CD8-positive, alpha-beta memory T cell (primary cell): ENCODE measurements at places on chromosomes 16 and 17. TPM values are rescaled to one million over a fixed set of nuclear protein-coding genes. Genes with fewer than 3 reads are reported as not detected.

Gene KRT40
- polyA plus RNA-seq: not detected

Gene SLC2A4
- not detected for polyA plus RNA-seq

Gene MEOX1
- polyA plus RNA-seq: 5.4 TPM

Gene SMIM5
- 0.13 TPM for polyA plus RNA-seq

DNA sequence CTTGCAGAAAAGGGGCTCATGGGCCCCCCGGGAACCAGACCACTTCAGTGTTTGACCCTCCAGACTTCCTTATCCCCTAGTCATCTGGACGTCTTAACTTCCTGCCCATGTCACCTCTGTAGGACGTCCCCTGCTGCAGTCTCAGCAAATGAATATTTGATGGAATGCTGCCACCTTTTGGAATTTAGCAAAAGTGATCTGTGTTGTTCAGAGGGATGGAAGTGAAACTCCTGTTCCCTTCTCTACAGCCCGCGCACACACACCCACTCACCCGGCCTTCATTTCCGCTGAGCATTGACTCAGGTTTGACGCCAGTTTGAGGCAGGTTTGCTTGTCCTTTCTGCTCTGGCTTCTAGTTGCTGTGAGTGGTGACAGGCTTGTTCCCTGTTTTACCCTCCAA is 507.2 kb upstream of the EEF2KMT start:
- no peak for DNase-seq

GRCh38 chr16:86334079-86334635 is 176.2 kb upstream of the FOXF1 start:
- no peak for DNase-seq

DNA sequence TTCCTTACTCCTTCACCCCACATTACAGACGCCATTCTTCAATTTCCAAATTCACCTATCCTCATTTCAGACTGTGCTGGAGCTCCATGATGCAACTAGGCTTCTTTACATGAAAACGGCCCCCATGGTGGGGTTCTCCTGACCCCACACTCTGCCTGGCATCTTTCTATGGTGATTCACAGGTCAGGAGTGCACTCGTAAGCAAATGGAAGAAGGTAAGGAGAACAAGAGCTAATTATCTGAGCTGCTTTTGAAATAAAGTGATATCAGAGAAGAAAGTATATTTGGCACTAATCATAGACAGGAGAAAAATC is 27.5 kb upstream of the SUPT4H1 start:
- no peak for DNase-seq

- no peak for DNase-seq
These were observed 1.2 kb upstream of the CBLN1 start for GRCh38 chr16:49282690-49283375.

DNA sequence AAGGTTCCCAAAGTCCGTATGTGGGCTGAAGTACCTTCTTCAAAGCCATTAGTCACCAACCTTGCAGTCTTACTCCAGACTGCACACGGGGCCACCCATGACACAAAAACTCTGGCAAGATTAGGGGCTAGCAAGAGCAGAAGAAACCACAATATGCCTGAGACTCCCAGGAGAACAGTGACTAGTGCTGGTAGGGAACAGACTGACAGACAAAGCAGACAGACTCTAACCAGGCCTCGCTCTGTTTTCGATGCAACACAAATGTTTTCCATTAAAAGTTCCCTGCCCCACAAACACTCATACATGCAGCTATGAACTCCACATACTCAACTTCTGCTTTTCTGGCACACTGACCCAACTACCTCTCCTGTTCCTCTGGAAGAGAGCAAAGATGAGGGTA is 102.2 kb downstream of the HIC1 start:
- no peak for DNase-seq

- DNase-seq: no peak
These were observed 366.2 kb upstream of the TNRC6C start for GRCh38 chr17:77592106-77592865.

- no peak for DNase-seq
These were observed 6.1 kb upstream of the CD300C start for GRCh38 chr17:74552037-74552436.

DNA sequence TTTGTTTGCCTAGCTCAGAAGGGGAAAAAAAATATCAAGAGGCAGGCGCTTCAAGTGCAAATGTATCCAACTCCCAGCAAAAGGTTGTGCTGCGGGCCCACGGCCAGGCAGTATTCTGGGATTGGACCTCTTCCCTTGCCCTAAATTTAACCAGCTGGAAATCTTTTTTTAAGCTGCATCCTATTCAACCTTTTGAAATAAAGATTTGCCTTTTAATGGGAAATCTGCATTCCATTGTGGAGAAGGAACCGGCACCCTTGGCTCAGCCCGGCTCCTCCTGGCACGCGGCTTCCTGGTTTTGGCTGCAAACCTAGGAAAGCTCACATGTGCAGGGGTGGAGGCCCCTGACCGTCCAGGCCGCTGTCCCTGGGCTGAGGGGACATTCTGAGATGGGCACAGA is 38.8 kb upstream of the ENPP7 start:
- DNase-seq: no peak

DNA sequence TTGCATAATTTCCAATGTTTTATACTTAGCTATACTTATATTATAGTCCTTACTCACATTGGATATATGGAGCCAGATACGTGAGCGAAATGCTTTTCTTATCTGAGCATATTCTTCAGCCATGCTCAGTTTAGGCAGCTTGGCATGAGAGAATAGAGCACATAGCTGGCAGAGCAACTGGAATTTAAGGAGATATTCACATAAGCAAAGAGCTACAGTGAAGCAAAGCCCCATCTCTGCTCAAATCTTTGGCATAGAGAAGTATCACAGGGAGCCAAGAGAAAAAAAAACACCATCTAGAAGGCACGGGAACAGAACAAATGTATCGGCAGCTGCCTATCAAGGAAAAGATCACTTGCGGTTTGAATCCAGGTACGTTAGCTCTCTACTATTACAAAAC is 734.2 kb upstream of the KIF2B start:
- DNase-seq: no peak

DNA sequence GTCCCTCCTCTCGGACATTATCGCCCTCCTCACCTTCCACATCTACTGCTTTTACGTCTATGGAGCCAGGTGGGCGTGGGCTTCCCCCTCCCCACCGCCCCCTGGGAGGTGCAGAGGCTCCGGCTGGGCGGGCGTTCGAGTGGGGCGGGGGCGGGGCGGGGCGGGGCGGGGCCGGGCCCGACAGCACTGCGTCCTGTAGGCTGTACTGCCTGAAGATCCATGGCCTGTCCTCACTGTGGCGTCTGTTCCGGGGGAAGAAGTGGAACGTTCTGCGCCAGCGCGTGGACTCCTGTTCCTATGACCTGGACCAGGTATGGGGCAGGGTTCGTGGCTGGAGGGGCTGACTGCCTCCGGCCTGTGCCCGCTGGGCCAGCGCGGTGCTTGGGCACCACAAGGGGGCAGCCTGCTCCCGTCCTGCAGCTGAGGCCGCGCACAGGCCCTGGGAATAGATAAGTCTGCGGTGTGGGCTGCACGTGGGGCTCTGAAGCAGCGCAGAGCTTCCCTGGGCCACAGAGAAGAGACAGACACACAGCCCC is 9.2 kb downstream of the PIGQ start:
- DNase-seq: peak; percentile 74

GRCh38 chr17:28570716-28571360 is 486 bp downstream of the PIGS start:
- DNase-seq: peak; percentile 48

DNA sequence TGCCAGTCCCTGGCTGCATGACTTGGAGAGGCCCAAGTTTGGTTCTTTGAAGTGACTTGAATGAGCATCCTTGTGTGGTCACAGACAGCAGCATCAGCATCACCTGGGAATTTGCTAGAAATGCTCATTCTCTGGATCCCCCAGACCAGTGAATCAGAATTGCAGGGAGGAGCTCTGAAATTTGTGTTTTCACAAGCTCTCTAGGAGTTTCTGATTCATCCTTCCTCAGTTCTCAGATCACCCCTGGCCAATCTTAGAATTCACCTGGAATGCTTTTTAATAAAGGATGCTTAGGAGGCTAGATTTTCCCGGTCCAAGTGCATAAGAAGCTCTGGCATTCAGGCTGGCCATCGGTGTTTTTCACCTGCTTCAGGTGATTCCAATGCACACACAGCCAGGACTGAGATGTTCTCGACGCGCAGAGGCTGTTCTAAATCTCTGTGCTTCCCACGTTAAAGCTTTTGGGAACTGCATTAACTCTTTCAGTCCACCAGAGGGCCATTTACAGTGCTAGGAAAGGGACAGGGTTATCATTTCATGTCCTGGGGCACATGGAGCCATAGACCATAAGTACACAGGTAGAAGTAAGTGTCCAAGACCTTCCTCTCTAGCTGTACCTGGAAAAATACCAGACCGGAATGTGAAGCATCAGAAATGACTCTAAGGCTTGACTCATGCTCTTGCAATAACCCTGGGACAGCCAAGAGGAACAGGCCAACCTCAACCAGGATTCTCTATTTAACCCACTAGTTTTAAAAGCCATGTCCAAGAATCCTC is 85.7 kb upstream of the XYLT1 start:
- no peak for DNase-seq

GRCh38 chr17:81576621-81577277 is 24.6 kb upstream of the FAAP100 start:
- DNase-seq: no peak

- DNase-seq: no peak
These were observed 22.1 kb downstream of the CDK5R1 start for GRCh38 chr17:32508926-32509325.

DNA sequence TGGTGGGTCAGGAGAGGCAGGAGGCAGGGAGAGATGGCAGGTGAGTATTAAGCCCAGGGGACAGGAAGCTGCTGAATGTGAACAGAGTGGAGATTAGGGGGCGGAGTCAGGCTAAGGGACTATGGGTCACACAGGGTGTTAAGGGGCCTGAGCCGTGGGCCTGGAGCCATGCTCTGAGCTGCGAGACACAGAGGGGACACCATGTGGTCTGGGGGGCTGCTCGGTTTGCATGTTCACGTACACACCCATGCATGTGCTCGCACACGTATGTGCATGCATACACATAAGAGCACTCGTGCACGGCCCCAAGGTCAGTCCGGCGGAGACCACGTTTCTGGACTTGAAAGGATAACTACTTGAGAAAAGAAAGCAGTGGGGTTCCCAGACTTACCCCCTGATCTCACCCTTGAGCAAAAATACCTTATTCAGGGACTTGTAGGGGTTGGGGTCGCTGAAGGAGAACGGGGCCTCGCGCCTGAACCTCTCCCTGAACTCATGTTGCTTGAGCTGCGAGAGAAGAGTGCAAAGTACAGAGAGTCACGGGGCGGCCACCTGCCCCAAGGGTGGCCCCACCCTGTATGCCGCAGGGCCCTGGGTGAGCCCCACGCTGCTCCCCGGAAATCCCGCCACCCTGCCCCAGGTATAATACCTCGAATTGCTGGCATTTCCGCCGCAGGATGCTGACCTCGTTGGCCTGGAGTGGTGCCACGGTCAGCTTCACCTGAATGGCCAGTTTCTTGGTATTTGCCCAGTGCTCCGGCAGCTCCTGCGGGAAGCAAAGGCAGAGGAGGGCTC is 50.8 kb downstream of the DNAH17 start:
- DNase-seq: no peak

DNA sequence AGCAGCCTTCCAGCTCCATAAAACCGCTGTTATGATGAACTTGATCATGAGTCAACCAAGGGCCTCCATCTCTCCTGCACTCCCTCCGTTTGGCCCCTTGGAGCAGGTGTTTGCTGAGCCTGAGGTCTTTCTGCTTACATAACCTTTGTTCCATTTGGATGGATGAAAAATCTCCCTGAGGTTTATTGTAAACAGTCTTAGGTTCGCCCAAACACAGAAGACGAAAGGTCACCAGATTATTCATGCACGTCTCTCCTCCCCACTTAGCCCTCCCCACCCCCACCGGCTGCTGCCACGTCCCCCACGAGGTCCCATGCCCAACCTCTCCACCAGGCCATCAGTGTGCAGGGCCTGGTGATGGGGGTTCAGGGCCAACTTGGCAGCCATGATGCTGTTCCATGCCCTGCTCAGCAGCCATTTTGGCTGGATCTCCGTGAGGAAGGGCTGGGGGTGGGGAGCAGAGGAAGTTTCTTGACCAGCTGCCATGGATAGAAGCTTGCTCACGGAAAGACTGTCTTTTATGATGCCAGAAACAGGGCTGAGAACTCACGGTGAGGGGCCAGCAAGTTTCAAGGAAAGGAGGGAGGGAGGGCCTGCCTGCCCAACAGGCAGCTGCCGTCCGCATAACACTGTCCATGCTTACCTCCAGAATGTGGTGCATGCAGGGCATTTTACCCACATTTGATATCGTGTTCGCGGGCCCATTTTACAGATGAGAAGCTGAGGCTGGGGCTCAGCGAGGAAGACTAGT is 47.8 kb upstream of the FOXF1 start:
- DNase-seq: no peak

DNA sequence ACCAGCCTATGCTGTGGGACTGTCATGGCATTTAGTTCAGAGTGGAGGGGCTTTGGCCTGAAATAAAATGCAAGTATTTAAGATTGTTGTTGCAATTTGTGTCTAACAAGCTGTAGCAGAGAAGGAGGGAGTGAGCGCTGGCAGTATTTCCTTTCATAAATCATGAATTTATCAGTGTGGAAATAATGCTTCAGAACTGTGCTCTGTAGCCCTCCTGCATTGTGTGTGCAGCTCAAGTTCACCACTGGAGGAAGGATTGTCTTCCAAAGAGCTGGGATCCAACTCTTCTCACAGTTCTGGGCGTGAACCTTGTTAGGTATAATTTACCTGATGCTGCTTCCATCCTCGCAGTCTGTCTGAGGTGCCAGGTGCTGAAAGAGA is 15.1 kb downstream of the SNX11 start:
- no peak for DNase-seq

DNA sequence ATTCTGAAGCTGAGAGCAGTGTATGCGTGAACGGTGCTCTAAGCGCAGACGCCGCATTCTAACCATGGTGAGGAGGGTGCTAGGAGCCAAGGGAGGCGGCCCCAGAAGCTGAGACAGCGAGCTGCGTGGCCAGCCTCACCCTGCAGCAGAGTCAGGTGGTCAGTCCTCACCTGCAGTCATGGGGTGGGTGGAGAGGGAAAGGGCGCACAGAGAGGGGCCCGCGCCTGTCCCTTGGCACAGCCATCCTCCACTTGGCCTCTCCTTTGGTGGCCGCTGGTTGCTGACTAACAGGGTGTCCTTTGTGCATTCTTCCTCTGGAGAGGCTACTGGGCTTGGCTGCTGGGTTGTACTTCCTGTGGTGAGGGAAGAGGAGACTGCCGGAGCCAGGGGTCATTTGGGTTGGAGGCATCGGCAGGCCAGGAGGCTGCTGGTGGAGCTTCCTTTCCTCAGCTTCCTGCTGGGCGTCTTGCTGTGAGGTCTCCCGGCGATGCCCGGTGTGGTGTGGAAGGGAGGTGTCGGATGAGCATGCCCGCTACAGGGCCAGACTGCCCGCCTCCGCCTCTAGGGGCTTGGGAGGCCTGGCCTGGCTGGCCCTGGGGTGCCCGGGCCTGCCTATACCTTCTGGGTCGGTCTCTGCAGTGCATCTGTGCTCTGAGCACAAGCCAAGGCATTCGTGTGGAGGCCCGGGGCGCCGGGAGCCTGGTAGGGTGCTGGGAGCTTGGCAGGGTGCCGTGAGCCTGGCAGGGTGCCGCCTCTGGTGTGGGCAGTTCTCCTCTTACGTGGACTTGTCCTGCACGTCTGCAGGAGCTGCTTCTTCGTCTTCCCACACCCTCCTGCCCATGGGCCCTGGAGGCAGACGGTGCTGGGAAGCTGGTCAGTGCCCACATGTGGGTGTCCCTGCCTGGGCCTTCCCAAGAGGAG is 17.4 kb downstream of the RNF213 start:
- DNase-seq: no peak
